ENCODE measurements at places on chromosomes 6 and 20.

- H3K36me3 ChIP-seq = no peaks in the 10 kb centered on the region
- H3K27me3 ChIP-seq = no peaks in the 10 kb centered on the region
- no peak overlapping the region for H3K27ac ChIP-seq
- H3K4me1 ChIP-seq = no peaks in the 10 kb centered on the region
Observed at GRCh38 chr6:112979830-112980229, 632.7 kb downstream of the RFPL4B start.

- no peak overlapping the region for H3K4me3 ChIP-seq
- H3K27ac ChIP-seq = no peak overlapping the region
- H3K4me1 ChIP-seq = no peaks in the 10 kb centered on the region
- peaks cover 12% of the 10 kb centered on the region for H3K36me3 ChIP-seq
- H3K27me3 ChIP-seq = no peaks in the 10 kb centered on the region
Observed at GRCh38 chr6:89925826-89926225, 31.6 kb downstream of the GJA10 start.

DNA sequence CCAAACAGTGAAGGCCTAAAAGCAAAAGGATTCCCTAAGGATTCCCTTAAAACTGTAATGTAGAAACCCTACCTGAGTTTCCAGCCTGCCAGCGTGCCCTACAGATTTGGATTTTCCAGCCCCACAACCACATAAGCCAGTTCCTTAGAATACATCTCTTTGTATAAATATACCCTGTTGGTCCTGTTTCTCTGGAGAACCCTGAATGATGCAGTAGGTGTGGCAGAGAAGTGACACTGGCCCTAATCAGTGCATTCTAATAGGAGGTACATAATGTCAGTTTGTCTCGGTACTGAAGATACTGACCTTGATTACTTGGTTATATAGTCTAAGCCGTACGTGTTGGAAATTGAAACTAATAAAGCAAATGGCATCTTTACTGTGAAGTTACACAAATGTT, 707.8 kb upstream of the SLC35B3 start:
- no peaks in the 10 kb centered on the region for H3K27me3 ChIP-seq
- H3K27ac ChIP-seq = no peak overlapping the region
- H3K4me1 ChIP-seq = no peaks in the 10 kb centered on the region
- no peak for DNase-seq
- no peak overlapping the region for H3K4me3 ChIP-seq

DNA sequence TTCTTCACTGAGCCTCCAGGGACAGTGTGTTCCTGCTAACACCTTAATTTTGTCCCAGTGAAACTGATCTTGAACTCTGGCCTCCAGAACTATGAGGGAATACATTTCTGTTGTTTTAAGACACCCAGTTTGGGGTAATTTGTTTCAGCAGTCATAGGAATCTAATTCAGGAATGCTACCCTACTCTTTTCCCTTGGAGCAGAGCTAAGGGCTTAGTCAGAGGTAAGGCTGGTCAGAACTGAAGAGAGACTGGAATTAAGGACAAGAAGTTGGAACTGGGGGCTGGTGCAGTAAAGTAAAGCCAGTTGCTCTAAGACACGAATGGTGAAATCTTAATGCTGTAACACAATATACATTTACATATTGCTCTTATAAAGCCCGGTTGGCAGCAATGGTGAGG, 809.7 kb downstream of the MAFB start:
- no peaks in the 10 kb centered on the region for H3K4me1 ChIP-seq
- H3K27ac ChIP-seq = no peak overlapping the region
- no peaks in the 10 kb centered on the region for H3K36me3 ChIP-seq
- H3K27me3 ChIP-seq = no peaks in the 10 kb centered on the region

DNA sequence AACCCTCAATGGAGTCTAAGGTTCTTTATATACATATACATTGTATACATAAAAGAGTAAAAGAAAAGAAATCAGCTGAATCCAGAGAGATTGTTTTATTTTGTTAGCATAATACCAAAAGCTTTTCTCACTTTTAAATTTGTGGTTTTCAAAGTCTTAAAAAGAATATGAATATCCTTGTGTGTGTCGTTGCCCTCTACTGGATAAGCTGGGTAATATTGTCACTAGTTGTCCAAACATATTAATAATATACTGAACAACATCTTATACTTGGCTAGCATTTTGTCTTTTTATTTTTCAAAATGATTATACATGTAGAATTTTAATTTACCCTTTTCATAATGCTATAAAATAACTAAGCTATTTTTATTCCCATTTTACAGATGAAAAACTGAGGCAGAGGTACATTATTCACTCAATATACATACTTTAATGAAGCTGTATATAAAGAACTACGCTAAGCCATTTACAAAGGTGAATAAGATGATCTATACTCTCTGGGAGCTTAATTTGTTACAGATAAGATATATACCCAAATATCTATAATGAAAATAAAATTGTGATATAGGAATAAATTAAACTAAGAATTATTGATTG, 531.7 kb downstream of the TFAP2B start:
- H3K27ac ChIP-seq = no peak overlapping the region
- no peak for DNase-seq
- no peaks in the 10 kb centered on the region for H3K27me3 ChIP-seq
- no peaks in the 10 kb centered on the region for H3K4me1 ChIP-seq

- H3K27me3 ChIP-seq = no peaks in the 10 kb centered on the region
- no peak for DNase-seq
- H3K4me1 ChIP-seq = no peaks in the 10 kb centered on the region
- no peaks in the 10 kb centered on the region for H3K36me3 ChIP-seq
Observed at GRCh38 chr6:82072121-82072521, 175.4 kb downstream of the IBTK start.

GRCh38 chr6:9783567-9783966, 631.3 kb downstream of the TFAP2A start:
- no peak for DNase-seq
- H3K4me3 ChIP-seq = no peak overlapping the region
- H3K36me3 ChIP-seq = no peaks in the 10 kb centered on the region
- H3K4me1 ChIP-seq = no peaks in the 10 kb centered on the region
- H3K27me3 ChIP-seq = no peaks in the 10 kb centered on the region

DNA sequence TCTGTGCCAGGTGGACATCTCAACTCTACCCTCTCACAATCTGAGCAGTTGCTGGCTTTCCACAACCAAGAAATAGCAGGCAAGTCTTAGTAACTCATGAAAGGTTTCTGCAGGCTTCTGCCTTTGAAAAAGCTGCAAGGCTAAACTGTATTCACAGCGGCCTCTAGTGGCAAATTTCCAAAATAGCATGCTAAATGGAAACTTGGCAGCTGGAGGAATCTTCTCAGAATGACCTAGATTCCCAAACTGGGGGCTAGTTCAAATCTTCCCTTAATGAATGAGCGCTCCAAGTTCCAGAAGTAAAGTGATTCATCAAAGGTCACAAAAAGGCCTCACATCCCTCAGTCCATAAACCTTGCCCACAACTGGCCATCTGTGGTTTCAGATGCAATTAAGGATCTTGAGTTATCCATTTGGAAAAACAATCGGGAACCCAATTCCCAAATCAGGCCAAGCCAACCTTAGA, 11.9 kb upstream of the CPNE5 start:
- H3K4me1 ChIP-seq = no peaks in the 10 kb centered on the region
- H3K27ac ChIP-seq = no peak overlapping the region
- H3K27me3 ChIP-seq = no peaks in the 10 kb centered on the region
- H3K4me3 ChIP-seq = no peak overlapping the region
- DNase-seq = no peak
- H3K36me3 ChIP-seq = no peaks in the 10 kb centered on the region

- H3K36me3 ChIP-seq = no peaks in the 10 kb centered on the region
- DNase-seq = no peak
- no peaks in the 10 kb centered on the region for H3K27me3 ChIP-seq
- no peak overlapping the region for H3K4me3 ChIP-seq
Observed at GRCh38 chr20:48302844-48303542, 517.7 kb upstream of the SULF2 start.

DNA sequence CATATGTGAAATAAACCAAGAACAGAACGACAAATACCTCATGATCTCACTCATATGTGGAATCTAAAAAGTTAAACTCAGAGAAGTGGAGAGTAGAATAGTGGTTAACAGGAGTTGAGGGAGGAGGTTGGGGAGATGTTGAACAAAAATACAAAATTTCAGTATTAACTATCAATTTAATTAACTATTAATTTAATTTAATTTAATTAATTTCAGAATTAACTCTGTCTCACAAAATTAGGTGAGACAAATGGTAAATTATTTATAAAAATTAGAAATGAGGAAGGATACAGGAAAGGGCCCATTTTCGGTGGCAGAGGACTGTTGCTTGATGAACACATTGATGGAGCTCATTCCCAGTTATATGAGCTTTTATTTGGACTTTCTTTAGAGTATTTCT, 166.0 kb upstream of the FAM83B start:
- no peak overlapping the region for H3K4me3 ChIP-seq
- no peaks in the 10 kb centered on the region for H3K4me1 ChIP-seq
- H3K27me3 ChIP-seq = no peaks in the 10 kb centered on the region
- no peak overlapping the region for H3K27ac ChIP-seq

DNA sequence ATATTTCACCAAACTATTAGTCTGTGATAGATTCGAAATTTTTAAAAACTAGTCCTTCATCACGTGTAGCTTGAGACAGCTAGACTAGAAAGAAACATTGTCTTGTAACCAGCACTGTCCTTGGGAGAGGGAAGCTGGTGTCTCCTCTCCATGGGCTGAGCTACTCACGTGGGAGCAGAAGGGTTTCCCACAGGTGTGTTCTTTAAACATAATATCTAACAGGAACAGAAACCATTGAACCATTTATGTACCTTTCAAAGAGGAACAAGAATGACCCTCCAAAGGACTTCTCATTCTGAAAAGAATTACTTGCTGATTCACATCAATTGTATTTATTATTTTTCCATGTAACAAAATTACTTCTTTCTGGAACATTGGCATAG, 72.4 kb upstream of the SYNJ2 start:
- H3K4me3 ChIP-seq = no peak overlapping the region
- no peak for DNase-seq
- H3K4me1 ChIP-seq = no peaks in the 10 kb centered on the region
- no peaks in the 10 kb centered on the region for H3K27me3 ChIP-seq
- no peaks in the 10 kb centered on the region for H3K36me3 ChIP-seq
- H3K27ac ChIP-seq = no peak overlapping the region

DNA sequence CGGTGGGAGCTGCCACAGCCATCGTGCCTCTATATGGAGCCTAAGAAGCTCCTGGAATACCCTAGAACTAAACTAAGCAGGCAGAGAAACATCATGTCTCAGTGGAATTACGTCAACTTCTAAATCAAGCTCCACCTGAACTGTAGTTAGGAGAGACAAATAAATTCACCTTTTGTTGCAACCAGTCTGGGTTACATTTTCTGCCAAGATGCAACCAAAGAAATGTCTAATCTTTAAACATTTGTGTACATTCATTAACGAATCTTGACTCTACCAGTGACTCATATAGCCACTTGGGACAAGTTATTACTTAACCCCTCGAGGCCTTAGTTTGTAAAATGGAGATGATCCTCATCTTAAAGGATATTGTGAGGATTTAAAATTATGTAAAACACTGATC, 8.9 kb downstream of the PTPRK start:
- no peak overlapping the region for H3K4me3 ChIP-seq
- no peak for DNase-seq
- H3K27ac ChIP-seq = no peak overlapping the region
- no peaks in the 10 kb centered on the region for H3K27me3 ChIP-seq

- no peaks in the 10 kb centered on the region for H3K4me1 ChIP-seq
- no peak for DNase-seq
- peaks cover 5% of the 10 kb centered on the region for H3K36me3 ChIP-seq
- no peak overlapping the region for H3K27ac ChIP-seq
- H3K27me3 ChIP-seq = no peaks in the 10 kb centered on the region
- H3K4me3 ChIP-seq = no peak overlapping the region
Observed at GRCh38 chr6:138785980-138786379, 9.9 kb upstream of the ECT2L start.

DNA sequence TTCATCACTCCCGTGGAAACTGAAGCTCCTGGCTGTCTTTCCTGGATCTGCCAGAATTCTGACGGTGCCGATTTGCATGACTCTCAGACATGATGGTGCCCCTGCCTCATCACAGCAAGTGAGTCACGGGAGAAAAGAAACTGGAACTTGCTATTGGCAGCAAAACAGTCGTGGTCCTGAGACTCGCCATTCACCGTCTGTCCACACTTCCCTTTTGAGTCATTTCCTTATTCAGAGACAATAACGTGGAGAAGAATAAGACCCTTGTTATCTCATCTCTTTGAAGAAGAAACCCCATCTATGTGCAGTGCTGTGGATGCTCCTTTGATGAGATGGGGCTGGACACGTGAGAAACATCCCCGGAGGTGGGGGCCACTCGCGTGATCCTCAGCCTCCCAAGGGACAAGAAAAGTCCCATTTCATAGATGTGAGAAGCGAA, 4.2 kb downstream of the GPR31 start:
- peaks cover 3% of the 10 kb centered on the region for H3K4me1 ChIP-seq
- no peak overlapping the region for H3K27ac ChIP-seq
- H3K36me3 ChIP-seq = no peaks in the 10 kb centered on the region

GRCh38 chr6:11659757-11660156, 118.8 kb downstream of the ADTRP start:
- DNase-seq = no peak
- H3K4me1 ChIP-seq = no peaks in the 10 kb centered on the region
- no peaks in the 10 kb centered on the region for H3K27me3 ChIP-seq
- H3K27ac ChIP-seq = no peak overlapping the region

GRCh38 chr6:56916849-56917551, 37.9 kb upstream of the BEND6 start:
- H3K4me1 ChIP-seq = no peaks in the 10 kb centered on the region
- no peak overlapping the region for H3K27ac ChIP-seq
- no peak for DNase-seq
- H3K4me3 ChIP-seq = no peak overlapping the region
